ENCODE measurements at places on chromosomes 16 and 17.

- no peak for DNase-seq
Measured at GRCh38 chr16:56630134-56630533, 2.3 kb upstream of the MT1M start.

DNA sequence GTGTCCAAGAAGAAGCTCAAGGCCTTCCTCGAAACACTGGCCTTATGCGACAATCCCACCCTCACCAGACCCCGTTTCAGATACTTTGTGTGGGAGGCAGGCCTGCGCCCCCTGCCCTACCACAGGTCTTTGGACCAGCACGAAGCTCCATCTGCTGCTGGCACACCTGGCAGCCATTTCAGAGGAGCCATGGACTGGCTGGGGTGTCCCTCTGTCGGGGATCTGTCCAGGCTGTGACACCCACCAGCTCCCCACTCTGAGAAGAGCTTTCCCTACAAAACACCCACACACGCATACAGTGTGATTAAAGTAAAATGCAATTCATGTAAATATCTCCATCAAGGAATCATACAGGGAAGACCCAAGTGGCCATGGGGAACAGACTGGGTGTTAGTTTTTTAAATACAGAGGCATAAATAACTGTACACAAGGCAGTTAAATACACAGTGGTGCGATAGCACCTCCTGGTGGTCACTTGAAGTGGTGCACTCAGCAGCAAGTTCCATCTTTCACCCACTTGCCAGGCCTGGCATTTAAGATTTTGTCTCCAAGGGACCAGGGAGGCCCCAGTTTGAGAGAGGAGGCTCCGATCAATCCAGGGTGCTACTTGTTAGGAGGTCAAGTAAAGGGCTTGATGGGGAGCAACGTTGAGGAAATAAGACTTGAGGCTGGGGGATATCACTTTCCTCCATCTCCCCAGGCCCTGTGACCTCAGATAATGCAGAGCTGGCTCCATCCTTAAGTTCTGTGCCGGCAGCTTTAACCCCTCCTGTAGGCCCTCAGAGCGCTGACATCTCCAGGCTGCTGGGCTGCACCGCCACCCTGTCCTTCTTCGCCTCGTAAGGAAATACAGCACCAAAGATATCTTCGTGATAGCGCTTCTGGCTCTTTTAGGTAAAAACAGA, 43.6 kb downstream of the NOS2 start:
- peak; percentile 79 for DNase-seq

DNA sequence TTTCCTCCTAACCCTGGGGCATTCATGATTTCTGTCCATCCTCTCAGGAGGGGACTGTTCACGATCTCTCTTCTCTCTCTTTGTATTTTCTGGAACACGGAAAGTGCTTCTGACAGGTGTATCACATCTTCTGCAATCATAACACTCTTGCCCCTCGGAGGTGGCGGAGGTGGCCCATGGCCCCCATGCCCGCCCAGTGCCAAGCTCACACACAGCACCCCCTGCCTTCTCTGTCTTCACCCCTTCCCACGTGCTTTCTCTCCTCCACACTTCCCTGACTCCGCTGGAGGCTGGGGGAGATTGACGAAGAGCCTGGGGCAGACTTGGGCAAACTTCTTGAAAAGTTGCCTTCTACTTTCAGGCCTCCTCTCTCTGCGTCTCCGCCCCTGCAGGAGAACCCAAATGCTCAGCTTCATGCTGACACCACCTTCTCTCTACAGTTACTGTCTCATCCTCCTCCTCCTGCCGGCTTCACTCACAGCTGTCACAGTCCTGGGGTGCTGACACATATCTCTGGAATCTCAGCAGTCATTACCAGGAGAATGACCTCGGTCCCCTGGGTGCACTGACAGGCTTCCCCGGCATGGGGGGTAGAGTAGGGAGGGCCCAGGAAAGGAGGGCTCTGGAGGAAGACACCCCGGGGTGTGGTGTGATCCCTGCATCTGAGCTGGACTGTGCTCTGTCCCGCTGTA, 127.1 kb downstream of the ENGASE start:
- DNase-seq, result no peak

DNA sequence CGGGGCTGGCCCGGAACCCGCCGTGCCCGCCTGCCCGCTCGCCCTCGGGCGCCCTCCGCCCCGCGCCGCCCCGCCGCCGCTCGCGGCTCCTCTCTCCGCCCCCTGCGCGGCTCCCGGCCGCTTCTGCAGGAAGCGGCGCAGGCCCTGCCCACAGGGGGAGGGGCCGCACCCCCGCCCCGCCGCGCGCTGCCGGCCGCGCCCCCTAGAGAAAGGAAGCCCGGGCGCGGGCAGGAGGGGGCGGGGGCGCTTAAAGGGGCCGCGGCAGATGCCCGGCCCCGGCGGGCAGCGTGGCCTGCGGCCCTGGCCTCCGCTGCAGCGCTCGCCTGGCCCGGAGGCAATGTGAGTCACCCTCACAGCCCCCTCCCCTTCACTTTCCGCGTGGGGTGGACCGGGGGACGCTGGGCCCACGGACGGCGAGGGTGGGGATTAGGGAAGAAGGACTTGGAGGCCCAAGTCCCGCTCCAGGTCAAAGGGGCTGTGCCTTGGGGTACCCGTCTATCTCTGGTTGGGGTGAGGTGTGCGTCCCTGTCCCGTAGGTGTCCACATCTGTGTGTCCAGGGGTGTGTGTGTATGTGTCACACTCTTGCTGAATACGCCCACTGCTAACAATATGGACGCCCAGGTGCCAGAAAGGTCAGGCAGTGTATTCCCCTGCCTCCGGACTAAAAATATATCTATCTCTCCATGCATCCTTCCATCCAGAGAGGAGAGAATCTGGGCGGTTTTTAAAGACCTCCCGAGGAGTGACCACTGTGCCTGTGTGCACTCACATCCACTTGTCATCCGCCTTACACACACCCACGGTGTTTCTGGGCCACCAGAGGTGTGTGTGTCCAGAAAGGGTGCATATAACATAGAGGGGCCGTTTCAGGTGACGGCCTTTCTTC, at the start of gene GIT1:
GIT1 (minus strand) TSS at position 125 of the 887 bp plus-strand sequence. CDS start 270 bp downstream, outside the sequence.
- DNase-seq, result peak; percentile 95

GRCh38 chr17:7064261-7064660, 15.8 kb downstream of the CLEC10A start:
- DNase-seq, result no peak

GRCh38 chr17:39536468-39536867, 71.3 kb downstream of the NEUROD2 start:
- DNase-seq, result peak; percentile 69

DNA sequence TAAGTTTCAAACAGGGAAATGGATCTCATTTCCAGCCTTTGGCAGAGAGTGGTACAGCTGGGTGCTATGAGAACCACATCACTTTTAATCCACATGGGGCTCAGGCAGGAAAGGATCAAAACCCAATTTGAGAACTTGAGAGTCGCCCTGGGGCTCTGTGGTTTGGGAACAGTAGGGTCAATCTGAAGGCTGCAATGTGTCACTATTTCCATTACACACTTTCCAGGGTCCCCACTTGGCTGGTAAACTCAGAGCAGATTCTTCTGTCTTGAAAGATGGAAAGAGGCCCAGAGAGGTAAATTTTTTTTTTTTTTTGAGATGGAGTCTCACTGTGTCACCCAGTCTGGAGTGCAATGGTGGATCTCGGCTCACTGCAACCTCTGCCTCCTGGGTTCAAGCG, 6.7 kb upstream of the HIGD1B start:
- DNase-seq, result no peak

DNA sequence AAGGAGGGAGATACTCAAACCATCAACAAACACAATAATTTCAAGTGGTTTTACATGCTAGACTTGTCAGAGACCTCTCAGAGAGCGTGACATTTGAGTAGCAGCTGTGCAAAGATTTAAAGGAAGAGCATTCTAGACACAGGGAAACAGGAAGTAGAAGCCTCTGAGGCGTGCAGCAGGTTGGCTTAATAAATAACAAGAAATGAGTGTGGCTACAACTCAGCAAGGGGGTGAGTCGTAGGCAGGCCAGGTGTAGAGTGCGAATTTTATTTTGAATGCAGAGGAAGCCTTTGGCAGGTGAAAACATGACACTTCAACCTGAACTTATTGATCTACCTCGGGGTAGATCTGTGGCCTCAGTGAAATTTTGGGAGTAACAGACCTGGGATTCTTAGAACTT, 73.2 kb upstream of the MRTFB start:
- peak; percentile 57 for DNase-seq

GRCh38 chr16:71927383-71927782, 32.1 kb downstream of the IST1 start:
- peak; percentile 35 for DNase-seq

DNA sequence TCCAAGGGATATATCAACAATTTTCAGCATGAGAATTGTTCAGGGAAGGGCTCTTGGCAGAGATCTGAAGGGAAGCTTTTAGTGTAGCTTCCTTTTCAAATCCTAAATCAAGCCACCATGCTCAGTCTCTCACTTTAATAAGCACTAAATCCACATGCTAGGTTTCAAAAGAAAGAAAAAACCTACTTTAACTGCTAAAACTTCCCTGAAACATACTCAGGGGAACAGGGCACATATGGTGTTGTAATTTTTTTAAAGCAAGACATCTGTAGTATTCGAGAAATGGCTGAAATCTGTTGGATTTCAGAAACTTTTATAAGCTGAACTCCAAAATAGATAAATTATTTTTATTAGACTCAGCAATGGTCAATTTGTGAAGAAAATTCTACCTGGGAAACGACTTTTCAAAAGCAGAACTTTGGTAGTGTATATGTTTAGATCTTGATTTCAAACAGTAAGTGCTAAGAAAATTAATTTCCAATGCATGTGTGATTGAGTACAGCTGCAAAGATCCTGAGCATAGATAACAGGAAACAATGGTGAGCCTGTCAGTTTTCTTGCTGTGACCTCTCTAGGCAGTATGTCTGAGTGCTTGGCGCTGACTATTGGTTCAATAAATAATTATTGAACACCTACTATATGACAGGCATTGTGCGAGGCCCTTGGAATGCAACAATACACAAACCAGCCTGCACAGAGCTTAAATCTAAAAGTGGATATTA, 804.5 kb upstream of the SOX9 start:
- no peak for DNase-seq

DNA sequence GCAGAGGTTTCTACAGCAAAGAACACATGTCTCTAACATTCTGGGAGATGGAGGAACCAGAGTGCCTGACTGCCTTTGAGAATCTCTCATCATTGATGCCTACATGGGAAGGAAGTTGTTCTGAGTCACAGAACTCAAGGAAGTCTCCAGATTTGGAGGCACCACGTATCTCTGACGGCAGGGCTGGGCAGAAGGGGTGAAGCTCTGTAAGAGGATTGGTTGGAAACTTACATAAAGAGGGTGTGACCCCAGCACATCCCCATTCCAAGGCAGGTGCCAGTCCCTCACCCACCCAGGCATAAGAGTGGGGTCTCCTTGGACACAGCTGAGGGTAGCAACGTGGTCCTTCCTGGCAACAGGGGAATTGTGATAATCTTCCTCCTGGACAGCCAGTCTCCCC, 17.4 kb downstream of the TNFRSF13B start:
- DNase-seq, result no peak

- DNase-seq, result no peak
Measured at GRCh38 chr17:45791935-45792334, 7.8 kb downstream of the CRHR1 start.

- DNase-seq, result no peak
Measured at GRCh38 chr16:80594756-80595155, 54.0 kb downstream of the DYNLRB2 start.

- DNase-seq, result no peak
Measured at GRCh38 chr17:82222816-82223215, 6.0 kb upstream of the SLC16A3 start.

DNA sequence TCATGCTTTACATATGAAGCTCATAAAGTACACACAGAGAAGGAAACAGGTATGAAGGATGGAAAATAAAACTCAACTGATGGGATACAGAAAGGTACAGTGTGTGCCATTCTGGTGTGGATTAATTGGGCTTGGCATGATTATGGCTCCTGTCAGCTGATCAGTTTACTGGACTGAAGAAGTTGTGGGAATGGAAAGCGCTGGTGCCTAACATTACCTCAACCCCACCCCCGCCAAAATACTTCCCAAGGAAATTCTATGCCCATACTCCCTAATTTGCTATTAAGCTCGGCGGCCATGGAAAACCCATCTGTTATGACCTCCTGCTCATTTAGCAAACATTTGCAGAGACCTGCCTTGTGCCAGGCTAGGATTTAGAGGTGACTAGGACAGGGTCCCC, 16.6 kb upstream of the PMFBP1 start:
- DNase-seq, result no peak

- peak; percentile 58 for DNase-seq
Measured at GRCh38 chr16:66266436-66267291, 99.8 kb upstream of the CDH5 start.

DNA sequence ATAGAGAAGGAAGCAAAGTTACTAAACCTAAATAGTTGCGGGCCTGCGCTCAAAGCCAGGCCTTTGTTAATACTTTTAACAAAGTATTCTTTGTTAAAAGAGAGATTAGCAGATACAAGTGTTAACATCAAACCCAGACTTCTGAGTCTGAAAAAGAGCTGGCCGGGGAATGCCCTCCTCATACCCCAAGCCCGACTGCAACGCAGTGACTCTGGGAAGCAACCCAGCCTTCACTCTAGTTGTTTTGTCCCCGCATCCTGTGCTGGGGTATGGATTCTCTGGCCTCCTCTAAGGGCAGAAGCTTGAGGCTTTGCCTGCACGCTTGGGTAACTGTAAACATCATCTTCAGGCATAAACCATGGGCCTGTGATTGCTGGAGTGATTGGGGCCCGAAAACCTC, 48.3 kb downstream of the ADCY7 start:
- no peak for DNase-seq

- peak; percentile 83 for DNase-seq
Measured at GRCh38 chr16:78045865-78046581, 23.7 kb downstream of the CLEC3A start.

DNA sequence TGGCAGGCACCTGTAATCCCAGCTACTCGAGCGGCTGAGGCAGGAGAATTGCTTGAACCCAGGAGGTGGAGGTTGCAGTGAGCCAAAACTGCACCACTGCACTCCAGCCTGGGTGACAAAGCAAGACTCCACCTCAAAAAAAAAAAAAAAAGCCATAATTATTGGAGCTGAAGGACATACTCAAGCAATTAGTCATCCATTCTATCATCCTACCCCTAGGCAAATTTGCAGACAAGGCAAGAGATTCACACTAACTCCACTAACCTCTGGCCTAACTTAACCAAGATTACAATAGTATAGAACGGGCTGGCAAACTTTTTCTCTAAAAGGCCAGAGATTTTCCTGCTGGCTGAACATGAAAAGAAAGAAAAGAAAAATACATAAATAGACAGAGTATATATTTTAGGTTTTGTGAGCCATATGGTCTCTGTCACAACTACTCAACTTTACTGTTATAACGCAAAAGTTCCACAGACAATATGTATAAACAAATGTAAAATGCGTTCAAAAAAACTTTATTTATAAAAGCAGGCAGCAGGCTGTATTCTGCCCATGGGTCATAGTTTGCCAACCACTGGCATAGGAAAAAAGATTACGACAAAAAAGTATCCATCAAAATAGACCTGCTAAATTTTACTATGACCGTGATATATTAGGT, 29.7 kb downstream of the BRIP1 start:
- DNase-seq, result no peak

Data from hematopoietic multipotent progenitor cell treated with erythropoietin and hydrocortisone succinate and interleukin-3 and kit ligand, for 4 days (in vitro differentiated cells).